Renal cortex interstitium (tissue), 15 donors: ENCODE measurements at places on chromosomes 16 and 17.

DNA sequence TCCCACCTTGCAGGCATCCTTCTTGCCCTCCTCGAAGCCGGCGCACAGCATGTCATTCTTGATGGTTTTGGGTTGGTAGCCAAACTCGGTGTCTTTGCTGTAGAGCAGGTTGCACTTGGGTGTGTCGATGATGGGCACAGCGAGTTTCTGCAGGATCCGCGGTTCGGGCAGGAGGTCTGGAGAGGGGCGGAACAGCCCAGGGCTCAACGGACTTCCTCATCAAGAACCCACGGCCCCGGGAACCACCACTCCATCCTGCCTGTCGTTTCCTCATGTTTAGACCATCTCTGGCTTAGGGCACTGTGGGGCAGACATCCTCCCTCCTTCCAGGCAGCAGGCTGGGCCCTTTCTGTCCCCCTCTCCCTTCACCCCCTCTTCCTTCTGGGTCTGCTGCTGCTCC, 6.5 kb downstream of the PRSS27 start:
- DNase-seq, result no peak

GRCh38 chr16:898761-899682, 71.8 kb downstream of the LMF1 start:
- DNase-seq, result no peak

GRCh38 chr17:20156196-20157000, 147.2 kb downstream of the SPECC1 start:
- DNase-seq, result no peak

DNA sequence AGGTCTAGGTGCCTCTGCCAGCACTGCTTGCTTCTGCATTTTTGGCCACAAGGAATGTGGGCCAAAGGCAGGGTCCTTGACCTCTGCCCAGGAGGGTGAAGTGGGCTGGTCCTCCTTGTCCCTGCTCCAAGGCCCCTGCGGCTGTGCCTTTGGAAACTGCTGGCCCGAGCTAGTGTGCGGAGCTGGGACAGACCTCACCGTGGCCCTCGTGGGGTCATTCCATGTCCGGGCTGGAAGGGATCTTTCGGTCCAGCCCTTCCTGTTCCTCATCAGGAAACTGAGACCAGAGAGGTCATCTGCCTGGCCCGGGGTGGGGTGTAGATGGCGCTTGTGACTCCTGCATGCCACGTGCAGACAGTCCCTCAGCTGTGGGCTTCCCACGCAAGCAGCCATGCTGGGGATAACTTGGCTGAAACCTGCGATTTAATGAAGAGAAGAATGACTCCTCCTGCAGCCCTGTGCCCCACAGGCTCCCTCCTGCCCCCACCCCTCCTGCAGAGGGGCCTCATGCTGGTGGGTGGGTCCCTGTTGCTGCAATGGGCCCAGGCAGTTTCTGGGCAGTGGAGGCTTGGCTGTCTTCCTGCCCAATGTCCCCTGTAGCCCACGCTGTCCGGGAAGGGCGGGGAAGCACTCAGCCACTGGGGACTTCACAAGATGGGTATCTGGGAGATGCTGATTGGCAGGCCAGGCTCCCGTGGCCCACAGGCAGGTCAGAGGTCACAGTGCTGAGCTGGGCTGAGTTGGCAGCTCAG, 245.2 kb downstream of the SEC14L1 start:
- DNase-seq, result no peak

DNA sequence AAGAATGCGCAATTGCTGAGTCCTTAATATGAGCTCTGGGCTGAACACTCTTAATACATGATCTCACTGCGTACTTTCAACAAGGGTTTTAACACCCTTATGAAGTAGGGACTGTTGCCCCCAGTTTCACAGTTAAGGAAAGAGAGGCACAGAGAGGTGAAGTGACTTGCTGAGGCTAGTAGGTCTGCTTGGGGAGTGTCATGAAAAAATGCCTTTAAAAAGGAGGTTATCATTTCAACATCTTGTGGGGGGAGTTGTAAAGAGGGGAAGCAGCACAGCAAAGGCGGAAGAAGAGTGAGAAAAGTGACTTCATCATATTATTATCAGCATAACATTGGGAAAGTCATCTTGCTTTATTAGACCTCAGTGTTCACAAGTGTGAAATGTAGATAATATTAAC, 2.1 kb downstream of the CCL4L2 start:
- no peak for DNase-seq
